Stimulated activated naive CD8-positive, alpha-beta T cell treated with anti-CD3 and anti-CD28 coated beads, Interleukin-15, amount 100 ng/mL, for 72 hours (primary cell): ENCODE measurements at places on chromosomes 16 and 17.
A peak's percentile ranks its signal among the peaks of the same experiment; 100 is the strongest.

DNA sequence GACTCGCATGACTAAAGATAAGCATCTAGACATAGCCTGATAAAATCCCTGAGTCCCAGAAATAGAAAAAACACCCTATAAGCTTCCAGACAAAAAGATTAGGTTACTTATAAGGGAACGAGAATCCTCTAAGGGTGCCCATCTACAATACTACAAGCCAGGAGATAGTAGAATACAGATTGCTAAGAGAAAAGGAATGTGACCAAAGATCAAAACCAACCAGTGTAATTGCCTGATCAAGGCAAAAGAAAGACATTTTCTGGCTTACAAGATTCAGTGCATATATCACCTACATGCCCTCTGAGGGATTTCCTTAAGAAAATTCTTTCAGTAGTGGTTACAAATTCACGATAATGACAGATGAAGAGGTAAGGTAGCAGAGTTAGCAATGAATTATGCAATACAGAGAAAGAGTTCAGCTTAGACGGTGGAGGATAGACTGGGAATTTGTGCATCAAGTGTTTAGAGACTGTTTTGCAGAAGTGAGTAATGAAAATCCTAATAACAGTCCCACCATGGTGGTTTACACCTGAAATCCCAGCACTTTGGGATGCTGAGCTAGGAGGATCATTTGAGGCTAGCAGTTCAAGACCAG is 35.0 kb downstream of the BCL7C start:
- no peak for DNase-seq

- no peak for DNase-seq
Measured at GRCh38 chr16:85607321-85607765, 5.8 kb upstream of the GSE1 start.

DNA sequence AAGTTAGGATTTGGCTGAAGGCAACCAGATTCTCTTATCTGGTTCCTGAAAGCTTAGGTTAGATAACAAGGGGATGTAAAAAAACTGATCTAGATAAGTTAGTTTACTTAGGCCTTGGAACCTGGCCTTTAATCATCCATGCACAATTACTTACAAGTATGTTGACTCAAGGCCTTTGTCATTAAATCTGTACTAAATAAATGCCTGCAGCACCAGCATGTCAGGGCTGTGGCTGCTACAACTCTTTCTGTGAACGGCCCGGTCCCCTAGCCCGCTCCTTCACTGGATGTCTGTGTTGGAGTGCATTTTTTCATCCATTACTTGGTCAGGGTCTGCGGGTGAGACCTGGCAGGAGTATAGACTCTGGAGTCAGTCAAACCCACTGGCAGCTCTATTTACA is 48.4 kb upstream of the ALDH3A1 start:
- DNase-seq, result no peak

DNA sequence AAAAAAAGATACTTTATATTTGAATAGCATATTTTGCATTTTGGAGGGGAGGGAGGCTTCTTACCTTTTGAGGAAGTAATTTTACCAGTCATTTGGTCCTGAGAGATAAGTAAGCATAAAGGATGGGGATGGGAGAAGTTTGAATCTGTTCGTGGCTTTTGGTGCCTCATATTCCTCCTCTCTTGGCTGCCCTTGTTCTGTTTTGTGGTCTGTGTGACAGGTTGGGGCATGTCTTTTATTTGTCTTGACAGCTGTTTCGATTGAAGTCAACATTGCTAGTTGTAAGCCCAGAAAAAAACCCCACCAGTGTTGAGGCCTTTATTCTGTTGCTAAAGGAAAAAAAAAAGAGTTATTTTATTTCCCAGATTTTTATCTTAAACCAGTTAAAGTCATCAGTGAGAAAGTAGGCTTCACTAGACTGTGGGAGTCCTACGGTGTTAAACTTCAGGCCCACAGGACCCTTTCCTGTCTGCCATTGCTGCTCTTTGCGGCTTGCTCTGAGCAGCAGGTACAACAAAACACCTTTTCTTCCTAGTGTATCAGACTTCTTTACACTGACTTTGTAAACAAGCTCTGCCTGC is 11.4 kb downstream of the SLC7A6 start:
- DNase-seq, result peak; percentile 59

GRCh38 chr16:57999971-58000705 is at the start of gene ZNF319:
Gene ZNF319, minus strand, starts transcription at chr16:58000672. Its CDS starts 2,407 bp downstream, at chr16:57998265.
- DNase-seq, result peak; percentile 41

- peak; percentile 84 for DNase-seq
Measured at GRCh38 chr17:44385287-44386181, 3.9 kb downstream of the ITGA2B start.

- DNase-seq, result no peak
Measured at GRCh38 chr17:67442787-67443624, 65.9 kb downstream of the PITPNC1 start.

DNA sequence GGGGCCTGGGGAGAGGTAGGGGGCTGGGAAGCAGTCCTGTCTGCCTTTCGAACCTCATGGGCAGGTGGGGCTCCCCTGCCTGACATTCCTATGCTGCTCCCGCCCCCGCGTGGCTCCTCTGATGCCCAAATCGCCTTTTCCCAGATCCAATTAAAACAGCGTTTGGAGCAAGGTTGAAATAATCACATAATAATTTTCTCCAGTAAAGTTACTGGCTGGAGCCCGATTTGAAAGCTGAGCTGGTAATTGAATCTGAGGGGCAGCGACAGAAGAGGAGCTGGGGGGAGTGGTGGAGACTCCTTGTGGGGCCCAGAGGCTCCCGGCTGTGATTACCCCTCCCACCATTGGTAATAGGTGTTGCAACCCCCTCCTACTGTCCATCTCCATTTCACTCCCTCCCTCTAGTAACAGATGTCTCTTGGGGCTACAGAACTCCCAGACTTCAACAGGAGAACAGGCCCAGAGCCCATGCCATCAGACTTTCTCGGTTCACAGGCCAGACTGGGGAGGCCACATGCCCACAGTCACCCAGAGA is 38.9 kb upstream of the C1QL1 start:
- DNase-seq, result no peak

DNA sequence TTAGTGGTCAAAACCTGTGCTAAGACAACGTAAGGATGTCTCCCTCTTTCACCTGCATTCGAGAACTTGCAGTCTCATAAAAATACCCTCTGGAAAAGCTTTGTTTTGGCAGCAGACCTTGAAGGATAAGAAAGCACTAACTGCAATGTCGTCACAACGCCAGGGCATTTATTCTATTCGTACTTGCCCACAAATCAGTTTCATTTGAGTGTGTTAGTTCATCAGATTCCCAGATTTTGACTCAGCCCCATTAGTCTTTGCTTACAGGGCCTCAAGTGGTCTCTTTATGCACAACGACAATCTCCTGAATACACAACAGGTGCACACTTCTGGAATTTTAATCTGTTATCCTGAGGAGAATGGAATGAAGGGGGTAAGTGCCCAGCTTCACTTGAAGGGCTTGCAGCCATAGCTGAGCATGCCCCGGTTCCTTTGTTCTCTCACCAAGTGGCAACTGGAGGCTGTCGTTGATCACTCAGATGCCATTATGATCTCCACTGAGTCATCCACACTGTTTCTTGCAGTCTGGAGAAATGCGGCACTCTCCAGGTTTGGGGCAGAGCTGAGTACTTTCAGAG is 58.8 kb downstream of the CLEC19A start:
- no peak for DNase-seq

GRCh38 chr16:75580-76501 is 2.2 kb upstream of the MPG start:
- DNase-seq, result no peak

GRCh38 chr17:20083156-20083859 is 74.1 kb downstream of the SPECC1 start:
- DNase-seq, result no peak

DNA sequence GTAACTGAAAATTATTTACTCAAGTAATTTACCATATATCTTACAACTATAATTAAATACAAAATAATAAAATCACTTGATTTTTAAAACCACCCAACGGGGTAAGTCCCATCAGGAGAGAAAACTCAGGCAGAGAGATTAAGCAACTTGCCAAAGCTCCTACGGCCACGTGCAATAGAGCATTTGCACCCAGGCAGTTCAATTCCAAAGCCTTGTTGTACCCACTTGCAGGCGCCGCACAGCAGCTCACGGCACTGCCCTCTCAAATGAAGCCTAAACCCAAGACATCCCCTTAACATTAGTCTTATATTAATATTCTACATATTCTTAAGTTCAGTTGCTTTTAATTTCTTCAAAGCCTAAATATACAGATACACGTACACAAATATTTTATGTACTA is 75.7 kb downstream of the SPAG9 start:
- DNase-seq, result no peak

DNA sequence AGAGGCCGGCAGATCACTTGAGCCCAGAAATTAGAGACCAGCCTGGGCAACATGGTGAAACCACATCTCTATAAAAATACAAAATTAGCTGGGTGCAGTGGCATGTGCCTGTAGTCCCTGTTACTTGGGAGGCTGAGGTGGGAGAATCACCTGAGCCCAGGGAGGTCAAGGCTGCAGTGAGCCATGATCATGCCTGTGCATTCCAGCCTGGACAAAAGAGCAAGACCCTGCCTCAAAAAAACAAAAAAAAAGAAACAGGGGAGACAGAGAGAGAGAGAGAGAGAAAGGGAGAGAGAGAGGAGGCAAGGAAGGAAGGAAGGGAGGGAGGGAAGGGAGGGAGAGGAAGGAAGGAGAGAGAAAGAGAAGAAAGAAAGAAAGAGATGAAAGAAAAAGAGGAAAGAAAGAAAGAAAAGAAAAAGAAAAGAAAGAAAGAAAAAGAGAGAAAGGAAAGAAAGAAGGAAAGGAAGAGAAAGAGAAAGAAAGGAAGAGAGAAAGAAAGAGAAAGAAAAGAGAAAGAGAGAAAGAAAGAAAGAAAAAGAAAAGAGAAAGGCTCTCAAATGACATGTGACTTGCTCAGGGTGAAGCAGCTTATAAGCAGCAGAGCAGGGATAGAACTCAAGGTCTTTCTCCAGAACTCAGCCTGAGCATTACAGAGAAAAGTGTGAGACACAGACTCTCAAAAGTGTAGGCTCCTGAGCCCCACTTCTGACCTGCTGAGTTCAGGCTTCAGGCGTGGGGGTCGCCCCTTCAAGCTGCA is 15.5 kb downstream of the CX3CL1 start:
- no peak for DNase-seq

- peak; percentile 56 for DNase-seq
Measured at GRCh38 chr16:89324056-89325010, 106.8 kb downstream of the ZNF778 start.

DNA sequence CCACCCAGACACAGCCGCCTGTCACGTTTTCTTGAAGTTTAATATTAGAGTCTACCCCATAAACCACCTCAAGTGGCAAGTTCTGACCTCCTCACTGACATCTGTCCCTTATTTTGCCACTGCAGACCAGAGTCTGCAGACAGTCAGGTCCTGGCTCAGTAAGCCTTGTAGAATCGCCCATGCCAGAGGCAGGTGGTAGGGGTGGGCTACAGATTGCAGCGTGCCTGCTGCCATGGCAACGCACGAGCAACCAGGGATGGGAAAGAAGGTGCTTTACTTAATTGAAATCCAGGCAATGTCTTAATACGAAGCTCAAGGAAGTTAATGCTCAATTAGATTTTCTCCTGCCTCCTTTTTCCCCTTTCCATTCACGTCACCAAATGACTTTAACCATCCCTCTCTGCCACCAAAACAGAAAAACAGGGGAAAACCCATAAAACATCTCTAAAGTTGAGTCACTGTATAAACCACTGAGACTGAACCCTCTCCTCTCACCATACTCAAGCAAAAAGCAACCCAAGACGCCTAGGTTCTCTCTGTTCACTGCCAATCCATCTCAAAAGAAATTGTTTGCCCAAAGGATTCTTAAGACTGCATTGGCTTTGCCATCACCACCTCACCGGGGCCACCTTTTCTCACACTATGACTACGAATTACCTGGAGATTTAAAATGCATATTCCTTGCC is 228.8 kb downstream of the SLC39A11 start:
- peak; percentile 12 for DNase-seq

DNA sequence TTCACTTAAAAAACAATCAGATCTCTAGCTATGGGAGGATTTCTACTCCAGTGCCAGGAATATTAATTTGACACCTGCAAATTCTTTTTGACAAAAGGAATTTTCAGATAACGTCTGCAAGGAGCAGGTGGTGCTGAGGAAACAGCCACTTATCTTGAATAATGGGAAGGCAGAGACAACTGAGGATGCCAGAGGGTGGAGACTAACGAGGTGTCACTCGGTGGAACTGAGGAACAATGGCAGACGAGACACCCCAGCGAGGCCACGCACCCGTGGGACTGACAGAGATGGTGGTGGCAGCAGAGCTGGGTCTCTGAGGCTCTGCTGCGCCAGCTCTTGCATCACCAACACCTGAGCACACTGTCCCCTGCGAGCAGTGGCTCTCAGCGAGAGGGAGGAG is 42.2 kb downstream of the VAC14 start:
- no peak for DNase-seq

GRCh38 chr17:58521680-58522079 is 7.2 kb upstream of the MTMR4 start:
- no peak for DNase-seq

GRCh38 chr16:86384263-86384649 is 126.1 kb upstream of the FOXF1 start:
- no peak for DNase-seq

DNA sequence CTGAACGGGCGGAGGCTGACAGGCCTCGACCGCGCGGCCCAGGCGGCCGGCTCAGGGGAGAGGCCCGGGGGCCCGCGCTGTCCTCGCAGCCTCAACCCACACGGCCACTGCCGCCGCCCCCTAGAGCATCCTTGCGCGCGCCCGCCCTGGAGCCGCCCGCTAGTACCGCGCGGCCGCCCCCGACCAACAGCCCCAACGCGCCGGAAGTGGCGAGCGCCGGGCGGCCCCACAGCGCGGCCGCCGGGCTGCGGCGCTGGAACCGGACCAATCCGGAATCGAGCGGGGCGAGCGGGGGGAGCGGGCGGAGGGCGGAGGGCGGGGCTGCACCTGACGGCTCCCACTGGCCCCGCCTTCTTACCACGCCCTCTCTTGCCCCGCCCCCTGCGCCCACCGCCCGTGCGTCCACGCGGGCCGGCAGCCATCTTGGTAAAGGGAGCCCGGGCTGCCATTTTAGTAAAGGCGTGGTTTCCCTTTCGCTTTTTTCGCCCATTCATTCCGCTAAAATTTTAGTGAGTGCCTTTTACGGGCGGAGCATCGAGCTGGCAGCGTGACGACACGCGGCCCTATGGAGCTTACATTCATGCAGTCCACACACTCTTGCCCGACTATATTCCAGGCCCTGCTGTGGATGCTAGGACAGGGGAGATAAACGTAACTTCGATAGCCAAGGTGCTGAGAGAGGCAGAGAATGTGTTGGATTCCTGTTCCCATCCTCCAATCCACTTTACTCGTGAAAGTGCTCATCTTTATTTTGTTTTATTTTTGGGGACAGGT is at the start of gene XPO6:
XPO6 (minus strand) TSS at position 208 of the 774 bp plus-strand sequence. CDS start 597 bp downstream, outside the sequence.
- peak; percentile 98 for DNase-seq

DNA sequence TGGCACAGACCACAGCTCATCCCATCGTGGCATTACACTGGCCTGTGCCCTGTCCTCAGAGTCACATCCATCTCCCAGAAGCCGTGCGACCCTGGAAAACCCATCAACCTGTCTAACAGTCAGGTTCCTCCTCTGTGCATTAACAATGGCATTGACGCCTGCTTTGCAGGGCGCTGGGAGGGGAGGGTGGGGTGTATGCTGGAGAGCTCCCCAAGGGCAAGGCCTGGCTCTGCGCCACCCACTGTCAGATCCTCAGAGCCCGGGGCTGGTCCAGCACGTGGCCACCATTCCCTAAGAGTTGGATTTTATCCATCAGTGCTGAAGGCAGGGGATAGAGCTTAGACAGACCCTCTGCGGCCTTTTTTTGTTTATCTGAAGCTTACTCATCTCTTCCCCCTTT is 28.7 kb downstream of the NOS2 start:
- DNase-seq, result no peak

GRCh38 chr17:2975469-2975958 is 87.9 kb downstream of the OR1D5 start:
- DNase-seq, result no peak
